ENCODE measurements at places on chromosomes 3 and 15.

GRCh38 chr3:60017631-60018030, 967.8 kb upstream of the CFAP20DC start:
- DNase-seq: no peak

DNA sequence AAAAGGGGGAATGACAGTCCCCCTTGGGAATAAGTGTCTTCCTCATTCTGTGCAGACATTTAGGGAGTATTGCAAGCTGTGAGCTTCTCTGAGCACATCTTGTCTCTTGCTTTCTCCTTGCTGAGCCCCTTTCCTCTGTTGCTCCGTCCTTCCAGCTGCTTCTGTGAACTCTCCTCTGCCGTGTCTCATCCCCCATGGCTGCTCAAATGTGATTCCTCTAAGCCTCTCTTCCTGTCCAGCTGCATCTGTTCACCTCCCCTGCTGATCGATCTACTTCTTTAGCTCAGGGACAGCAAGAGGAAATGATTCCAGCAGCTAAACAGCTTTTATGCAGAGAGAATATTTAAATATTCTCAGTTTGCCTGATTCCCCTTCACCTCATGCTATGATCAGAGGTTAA, 328.0 kb upstream of the DNAJC19 start:
- DNase-seq: no peak

- DNase-seq: no peak
Measured at GRCh38 chr3:98612587-98612986, 19.2 kb upstream of the CPOX start.

GRCh38 chr3:72395776-72396311, 452.4 kb downstream of the SHQ1 start:
- DNase-seq: no peak

GRCh38 chr3:143731776-143732175, 116.5 kb downstream of the SLC9A9 start:
- no peak for DNase-seq

DNA sequence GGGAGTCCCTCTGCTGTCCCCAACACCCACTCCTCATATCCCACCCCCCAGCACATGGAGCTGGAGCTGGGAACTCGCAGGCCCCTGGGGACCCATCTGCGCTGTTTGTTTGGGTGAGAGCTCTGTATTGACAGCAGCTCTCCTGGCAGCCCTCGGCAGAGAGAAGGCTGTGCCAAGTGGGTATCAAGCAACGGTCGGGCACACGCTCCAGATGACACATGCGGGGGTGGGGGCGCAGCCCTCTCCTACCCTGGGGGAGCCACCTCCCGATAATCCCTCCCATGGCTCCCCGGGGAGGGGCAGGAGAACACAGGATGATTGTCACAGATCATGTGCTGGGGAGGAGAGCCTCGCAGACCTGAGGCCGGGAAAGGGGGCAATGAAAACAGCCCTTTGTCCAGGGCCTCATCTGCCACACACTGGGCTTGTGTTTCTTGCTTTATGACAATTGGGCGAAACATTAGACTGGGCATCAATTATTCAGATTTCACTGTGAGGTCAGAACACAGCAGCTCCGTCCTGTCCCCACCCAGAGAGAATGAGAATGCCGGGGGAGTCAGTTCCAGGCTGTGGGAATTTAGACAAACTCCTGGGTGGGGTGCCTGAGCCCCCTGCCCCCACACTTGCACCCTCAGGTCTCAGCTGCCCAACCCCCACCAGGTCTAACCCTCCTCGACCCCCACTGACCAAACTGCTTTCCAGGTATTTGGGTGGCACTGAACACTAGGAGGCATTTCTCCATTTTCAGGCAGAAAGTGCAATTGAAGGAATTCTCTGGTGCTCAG, 46.4 kb upstream of the KLF13 start:
- no peak for DNase-seq

DNA sequence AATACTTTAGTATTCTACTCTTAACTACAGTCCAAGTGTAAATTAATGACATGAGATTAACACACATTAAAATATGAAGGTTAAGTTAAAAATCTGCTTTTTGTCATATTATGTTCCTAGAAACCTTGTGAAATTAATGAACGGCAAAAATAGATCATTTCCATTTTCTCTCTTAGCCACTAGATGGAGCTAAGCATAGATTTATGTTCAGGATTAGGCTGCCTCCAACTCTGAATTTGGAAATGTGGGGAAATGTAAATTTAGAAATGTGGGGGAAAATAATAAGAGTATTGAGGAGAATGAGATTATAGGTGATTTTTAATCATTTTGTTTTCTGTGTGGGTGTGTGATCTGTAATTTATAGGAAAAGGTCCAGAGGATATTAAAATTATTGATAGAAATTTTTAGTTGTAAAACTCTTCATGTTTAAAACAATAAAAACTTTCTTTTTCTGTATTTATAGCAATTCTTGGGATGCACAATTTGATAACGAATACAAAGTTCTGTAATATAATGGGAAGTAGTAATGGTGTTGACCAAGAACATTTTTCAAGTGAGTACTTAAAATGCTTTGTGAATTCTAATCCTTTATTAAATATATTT, 59.2 kb downstream of the TMOD3 start:
- no peak for DNase-seq

DNA sequence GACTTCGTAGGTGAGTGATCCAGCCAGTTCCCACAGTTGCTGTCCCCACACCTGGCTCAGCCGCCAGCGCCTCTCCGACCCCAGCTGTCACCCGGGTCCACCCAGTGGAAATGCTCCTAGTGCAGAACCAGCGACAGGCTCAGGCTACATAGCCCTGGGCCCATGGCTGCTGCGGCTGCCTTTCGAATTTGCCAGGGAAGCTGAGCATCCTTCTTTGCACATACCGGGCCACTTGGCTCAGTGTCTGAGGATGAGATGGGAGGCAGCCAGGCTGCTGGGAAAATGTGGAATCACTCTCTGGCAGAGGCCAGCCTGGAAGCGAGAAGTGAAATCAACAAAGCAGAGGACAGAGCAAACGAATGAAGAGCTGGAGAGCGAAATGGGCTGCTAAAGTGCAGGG, 80.1 kb downstream of the ST8SIA2 start:
- no peak for DNase-seq

GRCh38 chr3:170725285-170725731, 139.4 kb upstream of the SLC7A14 start:
- DNase-seq: no peak

- no peak for DNase-seq
Measured at GRCh38 chr3:195752546-195753331, 32.0 kb downstream of the MUC20 start.

GRCh38 chr3:135412475-135412874, 553.1 kb upstream of the PPP2R3A start:
- no peak for DNase-seq

DNA sequence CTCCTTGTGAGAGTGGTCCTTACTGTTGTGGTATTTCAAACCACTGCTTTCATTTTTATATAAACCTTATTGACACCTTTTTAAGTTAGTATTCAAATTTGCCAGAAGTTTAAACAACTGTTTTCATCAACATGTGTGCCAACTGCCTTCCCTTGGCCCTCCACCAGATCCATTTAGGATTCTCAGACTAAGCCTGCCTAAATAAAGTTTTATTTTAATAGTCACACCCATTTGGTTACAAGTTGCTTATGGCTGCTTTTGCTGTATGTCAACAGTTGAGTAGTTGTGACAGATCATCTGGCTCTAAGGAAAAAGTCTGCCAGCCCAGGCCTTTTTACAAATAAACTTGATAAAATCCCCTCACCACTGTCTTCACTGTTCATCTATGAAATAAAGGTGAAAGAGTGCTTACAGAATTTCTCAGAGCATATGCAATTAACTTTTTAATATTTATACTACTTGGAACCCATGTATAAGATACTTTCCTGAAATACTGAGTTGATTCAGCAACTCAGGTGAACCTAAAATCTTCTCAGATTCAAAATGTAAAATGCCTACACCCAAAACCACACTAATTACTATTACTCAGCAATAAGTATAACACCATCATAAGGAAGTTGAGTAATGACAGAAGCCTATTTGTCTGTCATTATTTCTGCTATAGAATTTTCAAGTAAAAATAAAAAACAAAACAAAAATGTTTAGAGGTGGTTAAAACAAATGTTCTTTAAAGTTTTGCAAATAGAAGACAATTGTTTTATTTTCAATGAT, 35.1 kb downstream of the PEAK1 start:
- DNase-seq: no peak

DNA sequence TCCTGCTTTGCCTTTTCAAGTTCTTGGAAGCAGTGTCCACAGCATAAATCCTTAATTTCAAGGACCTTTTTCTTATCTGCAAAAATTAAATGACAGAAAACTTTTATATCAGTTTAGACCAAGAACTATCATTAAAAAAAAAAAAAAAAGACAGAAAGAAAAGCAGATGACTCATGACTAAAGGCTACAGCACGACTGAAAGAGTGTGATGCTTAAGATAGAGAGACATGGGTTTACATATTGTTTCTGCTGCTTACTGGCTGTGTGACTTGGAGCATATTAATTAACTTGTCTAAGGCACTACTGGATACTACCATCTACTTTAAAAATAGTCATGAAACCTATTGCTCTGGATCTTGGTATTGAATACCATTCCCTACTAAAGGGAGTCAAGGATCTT, 62.3 kb downstream of the CEP152 start:
- DNase-seq: no peak

DNA sequence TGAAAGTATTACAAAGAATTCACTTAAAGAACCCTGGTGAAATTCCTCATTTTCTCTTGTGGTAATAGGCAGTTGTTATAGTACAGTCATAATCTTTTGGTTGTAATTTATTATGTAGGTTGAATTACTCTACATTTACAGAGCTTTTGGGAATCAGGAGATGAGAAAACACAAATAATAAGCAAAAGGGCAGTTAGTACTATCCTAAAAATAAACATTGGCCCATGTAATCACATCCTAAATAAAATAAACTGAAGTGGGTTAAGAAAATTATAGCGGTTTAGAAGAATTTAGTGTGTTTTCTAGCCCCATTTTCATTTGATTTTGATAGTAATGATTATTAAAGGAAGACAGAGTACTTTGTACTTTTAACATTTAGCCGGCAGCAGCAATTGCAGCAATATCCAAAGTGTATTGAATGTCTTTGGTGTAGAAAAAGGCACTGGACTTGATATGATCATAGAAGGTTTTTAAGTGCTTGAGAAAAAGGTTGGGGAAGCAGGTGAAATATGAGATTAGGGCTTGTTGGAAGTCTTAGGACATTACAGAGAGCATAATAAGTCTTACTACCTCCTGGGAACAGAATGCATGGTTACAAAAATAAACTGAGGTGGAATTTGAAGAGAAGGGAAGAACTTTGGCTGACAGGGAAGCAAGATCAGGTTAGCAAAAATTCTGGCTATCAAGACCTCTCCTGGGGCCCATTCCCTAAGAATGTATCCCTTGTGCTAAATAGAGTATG, 79.9 kb downstream of the MBNL1 start:
- no peak for DNase-seq

DNA sequence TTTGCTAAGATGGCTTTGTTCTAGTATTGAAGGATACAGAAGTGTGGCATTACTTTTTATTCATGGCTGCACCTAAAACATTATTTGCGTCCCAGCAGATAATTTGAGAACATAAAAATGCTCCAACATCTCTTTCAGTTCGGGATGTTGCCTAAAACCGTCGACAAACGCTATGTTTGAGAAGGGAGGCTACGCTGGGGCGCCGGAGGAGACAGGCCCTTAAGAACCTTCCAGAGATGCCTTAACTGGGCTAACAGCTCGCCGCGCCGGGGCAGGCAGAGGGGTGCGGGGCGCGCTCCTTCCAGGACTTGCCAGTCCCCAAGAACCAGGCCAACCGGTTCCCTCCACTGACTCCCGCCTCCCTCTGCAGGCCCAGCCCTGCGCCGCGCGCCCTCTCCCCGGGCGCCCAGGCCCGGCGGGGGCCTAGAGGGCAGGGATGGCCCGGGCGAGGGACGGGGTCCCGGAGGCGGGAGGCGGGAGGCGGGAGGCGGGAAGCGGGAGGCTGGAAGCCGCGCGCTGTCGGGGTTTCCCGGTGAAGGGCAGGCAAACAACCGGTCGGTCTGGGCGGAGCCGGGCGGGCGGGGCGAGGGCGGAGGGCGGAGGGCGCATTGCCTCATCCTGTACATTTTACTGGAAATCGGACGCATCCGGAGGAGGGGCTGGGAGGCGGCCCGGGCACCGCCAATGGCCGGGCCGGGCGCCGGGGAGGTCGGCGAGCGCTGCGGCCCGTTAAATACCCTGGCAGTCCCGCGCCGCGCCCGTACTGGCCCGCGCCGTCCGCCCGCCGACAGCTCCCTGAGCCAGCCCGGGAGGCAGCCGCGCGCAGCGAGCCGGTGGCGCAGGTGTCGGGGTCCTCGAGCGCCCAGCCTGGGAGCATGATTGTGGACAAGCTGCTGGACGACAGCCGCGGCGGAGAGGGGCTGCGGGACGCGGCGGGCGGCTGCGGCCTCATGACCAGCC, at the start of gene NFKBIZ:
NFKBIZ (plus strand) TSS at position 761 of the 960 bp plus-strand sequence; CDS start at position 876, 115 bp downstream.
- peak; percentile 91 for DNase-seq

GRCh38 chr3:59995563-59995962, 945.7 kb upstream of the CFAP20DC start:
- no peak for DNase-seq

GRCh38 chr3:123467046-123467445, 18.2 kb upstream of the ADCY5 start:
- no peak for DNase-seq

GRCh38 chr3:141426404-141427034, 58.2 kb downstream of the ZBTB38 start:
- DNase-seq: no peak

DNA sequence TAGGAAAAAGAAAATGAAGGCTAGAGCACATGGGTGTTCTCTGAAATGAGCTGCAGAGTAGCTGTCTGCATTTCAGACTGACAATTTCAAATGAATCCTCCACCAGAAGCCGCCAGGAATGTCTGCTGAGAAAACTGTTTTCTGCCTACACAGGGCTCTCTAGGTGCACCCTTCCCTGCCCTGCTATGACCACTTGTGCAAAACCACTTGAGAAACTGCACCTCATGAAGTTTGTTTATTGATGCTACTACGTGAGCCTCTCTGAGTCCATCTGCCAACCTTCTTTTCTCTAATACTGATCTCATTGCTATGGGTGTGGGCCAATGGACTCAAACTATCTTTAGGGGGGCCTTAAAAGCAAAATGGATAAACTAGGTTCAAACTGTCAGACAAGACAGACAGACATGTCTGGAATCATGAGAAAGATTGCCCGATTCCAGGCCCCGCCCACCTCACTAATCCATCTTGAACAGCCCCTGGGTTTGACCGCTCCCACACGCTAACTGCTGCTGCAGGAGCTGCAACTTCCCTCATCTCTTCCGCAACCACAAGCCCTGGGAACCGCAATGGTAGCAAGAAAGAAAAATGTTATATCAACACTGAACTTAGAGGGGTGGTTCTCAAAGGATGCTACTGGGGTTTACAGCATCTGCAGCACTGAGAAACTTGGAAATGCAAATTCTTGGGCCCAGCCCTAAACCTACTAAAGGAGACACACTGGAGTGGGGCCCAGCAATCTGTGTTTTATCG, 9.0 kb upstream of the CD47 start:
- DNase-seq: no peak
